GM18507 (cell line): ENCODE measurements at places on chromosomes 1 and 21.
A peak's percentile ranks its signal among the peaks of the same experiment; 100 is the strongest.

GRCh38 chr1:147628441-147628840 is 41.9 kb downstream of the ACP6 start:
- no peak for DNase-seq

DNA sequence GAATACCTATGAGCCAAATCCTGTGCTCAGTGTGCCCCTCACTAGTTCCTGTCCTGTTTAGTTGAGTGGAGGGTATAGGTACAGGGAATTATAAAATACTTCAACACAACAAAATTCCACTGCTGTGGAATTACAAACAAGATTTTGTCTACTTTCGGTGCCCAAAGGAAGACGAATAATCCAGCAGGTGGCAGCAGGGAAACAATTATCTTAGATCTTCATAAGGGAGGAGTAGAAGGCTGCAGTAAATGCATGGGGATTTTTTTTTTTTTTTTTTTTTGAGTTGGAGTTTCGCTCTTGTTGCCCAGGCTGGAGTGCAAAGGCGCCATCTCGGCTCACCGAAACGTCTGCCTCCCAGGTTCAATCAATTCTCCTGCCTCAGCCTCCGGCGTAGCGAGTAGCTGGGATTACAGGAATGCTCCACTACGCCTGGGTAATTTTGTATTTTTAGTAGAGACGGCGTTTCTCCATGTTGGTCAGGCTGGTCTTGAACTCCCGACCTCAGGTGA is 2.0 kb upstream of the PIP5K1A start:
- no peak for DNase-seq

DNA sequence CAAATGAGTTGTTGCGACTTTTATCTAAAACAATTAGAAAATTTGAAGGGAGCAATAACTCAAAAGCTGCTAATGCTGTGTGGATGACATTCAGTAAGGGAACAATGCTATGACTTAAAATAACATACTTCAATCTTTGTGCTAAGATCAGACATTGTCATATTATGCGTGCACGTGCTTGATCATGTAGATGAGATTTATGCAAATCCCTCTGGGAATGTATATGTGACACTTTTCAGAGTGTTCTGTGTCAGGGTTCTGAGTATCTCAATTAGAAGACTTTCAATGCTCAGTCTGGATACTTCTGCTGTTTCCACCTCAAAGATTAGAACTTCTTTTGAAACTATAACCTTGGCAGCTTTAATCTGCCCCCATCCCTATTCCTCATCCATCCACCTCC is 18.6 kb upstream of the POU2F1 start:
- DNase-seq: no peak

DNA sequence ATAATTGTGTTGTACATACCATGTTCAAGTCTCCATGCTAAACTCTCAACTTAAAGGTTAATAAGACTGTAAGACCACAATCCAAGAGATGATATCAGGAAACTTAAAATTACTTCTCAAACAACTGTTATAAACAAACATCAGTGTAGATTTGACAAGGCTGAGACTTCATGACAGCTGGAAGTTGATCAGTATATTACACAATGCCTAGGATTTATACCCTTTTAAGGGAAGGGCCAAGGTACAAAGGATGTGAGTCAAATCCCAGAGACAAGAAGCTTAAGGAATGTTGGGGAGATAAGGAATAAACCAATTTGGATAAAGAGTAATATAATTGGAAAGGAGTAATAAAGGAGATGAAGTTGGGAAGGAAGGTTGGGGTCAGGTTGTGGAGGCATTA is 98.8 kb downstream of the LBR start:
- DNase-seq: no peak

- DNase-seq: no peak
Observed at GRCh38 chr1:79845936-79846335, 839.4 kb upstream of the ADGRL4 start.

DNA sequence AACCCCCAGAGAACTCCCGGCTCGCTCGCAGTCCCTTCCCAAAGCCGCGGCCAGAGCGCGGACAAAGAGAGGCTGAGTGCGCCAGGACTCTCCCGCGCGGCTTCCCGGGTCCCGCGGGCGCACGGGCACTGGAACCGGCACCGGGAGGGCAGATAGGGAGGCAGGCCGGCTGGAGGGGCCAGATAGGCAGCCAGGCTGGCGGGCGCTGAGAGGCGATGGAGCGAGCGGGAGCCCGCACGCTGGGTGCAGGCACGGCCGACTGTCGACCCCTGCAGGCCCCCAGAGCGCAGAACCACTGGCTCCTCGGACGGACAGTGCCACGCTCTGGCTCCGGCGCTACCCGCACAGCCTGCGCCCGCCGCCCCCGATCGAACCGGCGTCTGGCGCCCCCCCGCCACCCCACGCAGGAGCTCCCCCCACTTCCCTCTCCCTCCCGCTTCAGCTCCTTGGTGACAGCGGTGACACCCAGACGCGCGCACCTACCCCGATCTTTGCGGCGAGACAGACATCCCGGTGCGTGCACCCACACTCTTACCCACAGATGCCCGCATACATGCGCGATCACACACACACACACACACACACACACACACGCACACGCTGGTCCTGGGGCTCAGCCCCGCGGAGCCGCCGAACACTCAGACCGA is 534 bp downstream of the SLC6A9 start:
- no peak for DNase-seq

DNA sequence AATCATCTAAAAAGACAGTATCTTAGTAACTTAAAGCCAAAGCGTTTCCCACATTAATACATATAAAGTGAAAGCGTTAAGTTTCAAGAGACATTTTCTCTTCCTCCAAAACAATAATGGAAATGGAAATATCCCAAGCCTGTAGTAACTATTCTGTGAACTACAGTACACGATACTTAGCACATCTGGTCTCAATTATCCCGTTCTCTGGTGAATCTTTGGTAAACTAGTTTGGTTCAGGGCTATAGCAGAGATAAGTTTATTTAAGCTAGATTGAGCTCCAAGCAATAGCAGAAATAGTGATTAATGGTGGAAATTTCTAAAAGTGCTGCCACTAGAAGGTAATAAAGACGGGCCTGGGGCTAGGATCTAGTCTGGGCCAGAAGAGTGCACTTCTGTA is 55.2 kb downstream of the PCNX2 start:
- DNase-seq: no peak

- no peak for DNase-seq
Observed at GRCh38 chr1:93958726-93959100, 49.5 kb upstream of the GCLM start.

GRCh38 chr1:1118876-1119220 is 3.0 kb upstream of the C1orf159 start:
- no peak for DNase-seq

- DNase-seq: no peak
Observed at GRCh38 chr1:101288491-101288944, 51.7 kb downstream of the S1PR1 start.

DNA sequence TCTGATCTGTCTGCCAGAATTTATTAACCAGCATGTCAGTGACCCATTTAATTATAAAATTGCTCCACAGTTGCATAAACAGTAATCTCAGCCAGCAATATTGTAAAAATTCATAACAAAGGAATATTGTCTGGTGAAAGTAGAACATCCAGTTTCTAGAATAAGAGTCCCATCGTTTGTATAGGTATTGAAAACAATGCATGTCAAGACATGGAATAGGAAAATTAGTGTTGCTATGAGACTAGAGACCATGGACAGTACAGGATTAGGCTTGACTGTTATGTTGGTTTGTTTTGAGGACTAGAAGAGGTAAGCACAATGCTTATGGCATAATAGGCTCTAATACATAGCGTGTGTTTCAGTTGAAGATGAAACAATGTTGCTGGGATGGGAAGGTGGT is 37.1 kb downstream of the ATF6 start:
- no peak for DNase-seq

DNA sequence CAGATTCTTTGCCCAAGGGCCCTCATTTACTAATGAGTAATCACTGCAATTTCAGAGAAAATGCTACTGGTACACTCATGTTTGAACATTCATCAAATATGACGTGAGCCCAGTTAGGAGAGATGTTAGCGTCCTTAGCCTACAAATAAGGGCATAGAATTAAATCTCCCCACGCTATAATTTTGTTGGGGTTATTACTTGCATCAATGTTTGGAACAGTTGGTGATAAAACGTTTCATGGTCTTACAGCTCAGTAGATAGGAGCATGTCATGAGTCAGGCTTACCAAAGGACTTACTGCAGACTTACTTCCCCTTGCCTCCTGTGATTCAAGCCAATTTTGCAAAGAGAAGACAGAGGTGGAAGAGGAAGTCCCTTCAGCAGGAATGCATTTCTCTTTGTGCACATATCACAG is 304.0 kb downstream of the KIF26B start:
- no peak for DNase-seq

- DNase-seq: peak; percentile 45
Observed at GRCh38 chr1:18820791-18821641, 38.4 kb downstream of the TAS1R2 start.

DNA sequence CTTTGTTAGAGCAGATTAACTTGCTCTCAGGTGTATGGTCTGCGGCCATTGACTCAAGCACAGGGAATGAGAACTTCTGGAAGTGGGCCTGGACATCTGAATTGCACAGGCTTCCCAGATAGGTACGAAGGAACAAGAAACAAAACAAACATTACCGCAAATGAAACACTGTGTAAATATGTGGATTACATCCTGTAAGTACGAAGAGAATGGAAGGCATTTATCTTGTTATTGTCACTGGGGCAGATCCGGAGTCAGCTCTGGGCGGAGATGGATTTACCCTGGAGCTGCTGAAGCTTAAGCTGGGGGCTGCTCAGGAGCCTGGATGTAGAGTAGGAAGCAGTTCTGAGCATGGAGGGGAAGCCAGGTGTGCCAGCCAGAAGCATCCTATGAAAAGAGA is 6.8 kb downstream of the HES2 start:
- no peak for DNase-seq

GRCh38 chr1:180168786-180169639 is 14.3 kb downstream of the QSOX1 start:
- DNase-seq: peak; percentile 40
